ENCODE measurements at places on chromosomes 5 and 9.

DNA sequence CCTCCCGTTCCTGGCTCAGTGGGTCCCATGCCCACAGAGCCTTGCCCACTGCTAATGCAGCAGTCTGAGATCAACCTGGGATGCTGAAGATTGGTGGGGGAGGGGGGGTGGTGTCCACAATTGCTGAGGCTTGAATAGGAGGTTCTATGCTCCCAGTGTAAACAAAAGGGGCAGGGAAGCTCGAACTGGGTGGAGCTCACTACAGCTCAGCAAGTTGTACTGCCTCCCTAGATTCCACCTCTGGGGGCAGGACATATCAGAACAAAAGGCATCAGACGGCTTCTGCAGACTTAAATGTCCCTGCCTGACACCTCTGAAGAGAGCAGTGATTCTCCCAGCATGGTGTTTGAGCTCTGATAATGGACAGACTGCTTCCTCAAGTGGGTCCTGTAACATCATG is 885.6 kb upstream of the COX7C start:
- DNase-seq, result no peak

DNA sequence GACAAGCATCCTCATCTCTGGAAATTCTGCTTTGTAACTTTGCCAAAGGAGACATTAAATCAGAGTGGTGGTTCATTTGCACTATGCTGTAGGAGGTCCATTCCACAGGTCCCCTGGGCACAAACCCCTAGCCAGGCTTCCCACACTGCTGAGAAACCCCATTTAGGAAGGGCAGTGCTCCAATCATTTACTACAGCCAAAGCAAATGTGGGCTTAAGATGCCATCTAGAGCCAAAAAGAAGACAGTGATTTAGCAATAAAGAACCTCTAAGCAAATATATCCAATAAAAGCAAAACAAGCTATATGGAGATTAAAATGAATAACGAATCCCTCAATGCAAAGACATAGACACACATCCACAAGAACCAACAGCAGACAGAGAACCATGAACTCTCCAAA is 129.0 kb upstream of the ALDH1B1 start:
- DNase-seq, result no peak

GRCh38 chr9:34253460-34253837 is 74.6 kb downstream of the UBAP1 start:
- peak; percentile 53 for DNase-seq

- DNase-seq, result no peak
Observed at GRCh38 chr5:126947146-126948010, 83.0 kb downstream of the MARCHF3 start.

GRCh38 chr5:90366948-90367347 is 42.6 kb downstream of the CETN3 start:
- no peak for DNase-seq

GRCh38 chr5:126449751-126450271 is 26.6 kb downstream of the GRAMD2B start:
- DNase-seq, result peak; percentile 83

DNA sequence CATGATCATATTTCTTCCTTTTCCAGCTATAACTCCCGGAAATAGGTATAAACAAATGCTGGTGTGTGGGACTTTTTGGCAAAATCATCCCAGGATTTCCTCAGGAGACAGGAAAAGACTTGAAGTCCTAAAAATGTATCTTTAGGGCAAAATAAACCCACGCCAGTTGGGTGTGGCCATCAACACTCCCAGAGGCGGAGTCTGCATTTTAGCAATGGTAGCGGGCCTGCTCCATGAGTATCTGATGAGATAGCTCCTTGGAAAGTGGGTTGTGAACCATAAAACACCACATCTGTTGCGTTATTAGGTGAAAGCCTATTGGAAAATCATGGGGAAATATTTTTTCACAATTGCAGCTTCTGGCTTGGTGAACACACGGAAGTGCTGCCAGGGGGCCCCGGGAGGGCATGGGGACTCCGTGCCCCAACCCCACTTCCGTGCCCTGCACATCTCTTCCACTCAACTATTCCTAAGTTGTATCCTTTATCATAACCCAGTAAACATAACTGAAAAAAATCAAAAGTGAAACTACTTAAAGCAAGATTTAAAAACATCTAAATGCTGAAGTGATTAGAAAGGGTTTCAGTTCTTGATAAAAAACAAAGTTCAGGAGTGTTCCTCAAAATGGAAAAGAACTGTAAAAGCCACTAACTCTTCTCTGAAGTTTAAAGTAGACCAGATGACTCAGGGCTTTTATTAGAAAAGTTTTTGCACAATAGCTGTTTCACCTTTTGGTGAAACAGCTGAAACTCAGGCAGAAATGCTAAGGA is 111.2 kb downstream of the LRRC70 start:
- DNase-seq, result no peak

DNA sequence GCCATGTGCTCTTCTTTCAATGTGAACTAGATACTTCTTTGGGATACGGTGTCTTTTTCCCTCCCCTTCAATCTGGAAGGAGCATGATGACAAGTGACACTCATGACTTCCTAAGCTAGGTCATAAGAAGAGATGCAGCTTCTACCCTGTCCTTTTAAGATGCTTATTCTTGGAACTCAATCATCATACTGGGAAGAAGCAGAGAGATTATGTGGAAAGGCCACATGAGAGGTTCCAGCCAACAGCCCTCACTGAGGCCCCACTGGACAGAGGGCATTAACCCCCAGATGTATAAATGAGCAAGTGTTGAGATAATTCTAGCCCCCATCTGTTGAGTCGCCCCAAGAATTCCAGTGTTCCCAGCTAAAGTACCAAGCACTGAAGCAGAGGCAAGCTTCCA is 29.3 kb upstream of the HTR4 start:
- DNase-seq, result no peak

- peak; percentile 16 for DNase-seq
Observed at GRCh38 chr5:172508471-172509404, 54.4 kb upstream of the SH3PXD2B start.

DNA sequence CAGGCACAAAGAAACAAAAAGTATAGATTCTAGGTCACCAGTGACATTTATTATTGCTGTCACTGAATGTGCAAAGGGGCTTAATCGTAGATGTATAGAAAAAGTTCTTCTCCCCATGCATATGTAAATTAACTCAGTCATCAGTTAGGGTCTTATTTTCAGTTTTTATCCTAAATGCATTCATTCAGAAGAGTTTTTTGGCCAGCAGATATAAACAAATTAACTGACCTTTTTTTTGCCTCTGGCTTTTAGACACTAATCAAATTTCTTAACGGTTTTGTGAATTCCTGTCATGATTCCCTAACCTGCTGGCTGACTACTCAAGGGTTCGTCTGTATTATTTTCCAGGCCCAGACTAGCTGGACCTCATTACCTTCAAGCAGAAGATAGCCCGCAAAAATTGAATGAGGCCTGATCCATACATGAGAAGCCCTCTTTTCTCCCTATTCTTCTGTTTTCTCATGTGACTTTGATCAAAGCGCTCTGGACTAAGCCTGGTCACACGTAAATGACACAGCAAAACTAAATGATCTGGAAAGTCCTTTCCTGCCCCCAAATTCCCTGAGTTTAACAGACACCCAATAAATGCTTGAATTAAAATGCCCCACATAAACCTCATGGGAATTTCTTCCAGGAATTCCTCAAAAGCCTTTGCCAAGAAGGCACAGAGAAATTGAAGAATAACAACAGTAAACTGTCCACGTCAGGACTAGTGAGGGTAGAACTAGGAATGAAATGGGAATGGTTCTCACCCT is 83.7 kb downstream of the MYO10 start:
- DNase-seq, result no peak

DNA sequence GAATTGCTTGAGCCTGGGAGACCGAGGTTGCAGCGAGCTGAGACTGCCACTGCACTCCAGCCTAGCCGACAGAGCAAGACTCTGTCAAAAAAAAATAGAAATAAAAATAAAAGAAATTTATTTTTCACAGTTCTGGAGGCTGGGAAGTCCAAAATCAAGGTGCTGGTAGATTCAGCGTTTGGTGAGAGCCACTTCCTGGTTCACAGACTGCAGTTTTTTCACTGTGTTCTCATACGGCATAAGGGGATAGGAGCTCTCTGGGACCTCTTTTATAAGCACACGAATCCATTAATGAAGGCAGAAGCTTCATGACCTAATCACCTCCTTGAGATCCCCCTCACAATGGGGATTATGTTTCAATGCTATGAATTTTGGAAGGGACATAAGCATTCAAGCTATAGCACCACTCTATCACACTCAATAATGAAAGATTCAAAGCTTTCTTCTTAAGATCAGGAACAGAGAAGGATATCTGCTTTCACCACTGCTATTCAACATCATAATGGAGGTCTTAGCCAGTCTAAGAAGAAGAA is 5.3 kb downstream of the PJA2 start:
- DNase-seq, result no peak

GRCh38 chr5:8034852-8035251 is 165.9 kb downstream of the MTRR start:
- no peak for DNase-seq

DNA sequence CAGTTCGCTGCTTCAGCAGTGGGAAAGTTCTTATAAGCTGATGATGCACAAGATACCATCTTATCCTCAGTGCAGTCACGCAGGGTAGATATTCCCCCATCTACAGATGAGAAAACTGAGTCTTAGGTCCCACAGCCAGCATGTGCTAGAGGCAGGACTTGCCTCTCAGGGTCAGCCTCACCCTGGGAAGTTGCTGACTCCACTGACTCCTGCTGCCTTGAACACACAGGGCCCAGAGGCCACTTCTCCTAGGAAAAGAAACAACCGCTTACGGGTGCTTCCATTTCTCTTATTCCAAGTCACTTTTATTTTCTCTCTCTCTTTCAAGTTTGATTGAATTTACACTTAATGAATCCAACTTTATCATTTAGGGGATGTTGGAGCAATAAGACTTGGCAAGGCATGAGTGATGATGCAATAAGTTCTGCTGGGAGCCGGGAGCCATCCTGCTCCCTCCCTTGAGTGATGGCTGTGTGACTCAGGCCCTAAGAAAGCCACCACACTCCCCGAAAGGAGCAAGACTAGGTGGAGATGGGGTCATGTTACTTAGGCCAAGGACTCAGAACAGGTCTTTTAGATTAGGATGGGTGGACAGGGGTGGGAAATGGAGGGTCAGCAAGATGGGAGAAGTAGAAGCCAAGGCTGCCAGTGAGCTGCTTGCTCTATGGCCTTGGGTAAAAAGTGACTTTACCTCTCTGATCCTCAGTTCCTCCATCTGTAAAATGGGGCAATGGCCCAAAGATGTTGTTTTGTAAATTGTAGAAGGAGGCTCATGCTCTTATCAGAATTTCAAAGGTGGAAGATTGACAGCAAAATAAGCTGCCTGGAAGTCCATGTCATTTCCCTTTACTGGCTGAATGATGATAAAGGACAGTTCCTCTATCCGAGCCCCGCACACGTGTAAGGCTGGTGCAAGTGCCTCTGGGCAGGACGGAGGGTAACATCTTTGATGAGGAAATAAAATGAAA is 67.4 kb upstream of the ZNF618 start:
- DNase-seq, result no peak

GRCh38 chr9:93886911-93887310 is 68.2 kb downstream of the BARX1 start:
- DNase-seq, result peak; percentile 46

DNA sequence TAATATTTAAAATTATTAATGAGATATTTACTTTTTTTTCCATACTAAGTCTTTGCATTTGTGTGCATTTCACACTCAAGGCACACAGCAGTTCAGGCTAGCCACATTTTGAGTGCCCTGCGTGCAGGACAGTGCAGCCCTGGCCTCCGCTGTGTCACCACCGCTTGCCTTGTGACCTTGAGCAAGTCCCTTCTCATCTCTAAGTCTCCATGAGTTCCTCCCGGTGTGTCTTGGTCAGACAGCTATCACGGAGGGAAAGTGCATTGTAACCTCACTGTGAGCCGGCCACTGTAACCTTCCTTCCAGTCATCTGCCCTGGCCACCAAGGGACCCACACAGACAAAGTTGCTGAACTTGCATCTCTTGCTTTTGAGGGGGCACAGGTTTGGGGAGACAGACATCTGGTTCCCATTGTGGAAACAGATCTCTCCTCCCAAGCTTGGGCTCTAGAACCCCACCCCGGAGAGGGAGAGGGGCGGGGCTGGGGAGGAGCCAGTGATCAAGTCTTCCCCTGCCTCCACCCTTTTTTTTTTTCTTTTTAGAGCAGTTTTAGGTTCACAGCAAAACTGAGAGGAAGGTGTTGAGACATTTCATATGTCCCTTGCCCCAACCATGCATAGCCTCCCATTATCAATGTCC is 96.8 kb downstream of the C9orf50 start:
- no peak for DNase-seq

DNA sequence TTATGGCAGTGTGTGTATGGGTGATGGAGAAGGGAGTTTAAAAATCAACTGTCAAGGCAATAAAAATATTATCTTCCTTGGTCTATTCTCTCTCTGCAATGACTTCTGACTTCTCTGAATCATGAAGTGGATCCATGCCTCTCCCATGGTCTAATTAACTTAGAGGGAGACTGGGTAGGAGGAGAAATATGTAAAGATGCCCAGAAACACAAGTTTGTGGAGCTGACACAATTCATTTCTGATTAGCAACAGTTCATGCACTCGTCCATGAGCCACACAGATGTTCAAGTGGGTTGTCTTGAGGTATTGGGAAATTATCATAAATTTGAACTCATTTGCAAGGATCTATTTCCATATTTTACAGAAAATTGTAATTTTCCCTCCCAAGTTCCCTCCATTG is 38.1 kb downstream of the INSYN2B start:
- DNase-seq, result no peak

GRCh38 chr5:41863871-41864486 is 6.2 kb downstream of the OXCT1 start:
- no peak for DNase-seq

GRCh38 chr5:43078956-43079355 is 38.8 kb upstream of the ANXA2R start:
- DNase-seq, result no peak

- no peak for DNase-seq
Observed at GRCh38 chr9:8899511-8899910, 1099.9 kb upstream of the DMAC1 start.

DNA sequence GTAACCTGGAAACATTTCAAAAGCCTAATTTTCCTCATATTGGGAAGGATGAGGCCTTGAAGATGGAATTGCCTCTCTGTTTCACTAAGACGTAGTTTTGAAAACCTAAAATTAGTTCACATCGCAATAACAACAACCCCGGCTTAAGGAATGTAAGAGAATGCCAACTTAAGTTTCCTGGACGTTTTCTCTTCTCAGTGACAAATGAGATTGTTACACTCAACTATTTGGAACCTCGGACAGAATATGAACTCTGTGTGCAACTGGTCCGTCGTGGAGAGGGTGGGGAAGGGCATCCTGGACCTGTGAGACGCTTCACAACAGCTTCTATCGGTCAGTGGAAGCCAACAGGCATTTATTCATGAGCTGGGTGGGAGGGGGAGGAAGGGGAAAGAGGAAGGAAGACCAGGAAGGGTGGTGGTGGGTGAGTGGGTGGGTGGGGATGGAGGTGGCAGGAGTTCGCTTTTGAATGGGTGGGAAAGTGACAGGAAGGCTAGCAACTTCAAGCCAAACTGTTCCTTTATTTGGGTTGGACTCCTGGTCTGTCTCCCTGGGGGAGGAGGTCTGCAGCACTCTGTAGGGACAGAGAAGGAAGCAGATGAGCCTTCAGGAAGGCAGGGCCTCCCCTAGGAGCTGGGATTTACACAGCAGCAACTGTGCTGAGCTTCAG is 83.4 kb downstream of the TEK start:
- DNase-seq, result no peak

Measured in activated effector memory CD4-positive, alpha-beta T cell treated with anti-CD3 and anti-CD28 coated beads, Interleukin-2, amount 50 U/mL, for 16 hours (primary cell).